ENCODE measurements at places on chromosomes 13 and 19.

GRCh38 chr19:42273407-42274064 lies 4.5 kb downstream of the CIC start:
- no peak for DNase-seq

GRCh38 chr19:39038098-39038497 lies 5.7 kb upstream of the FBXO27 start:
- no peak for DNase-seq

DNA sequence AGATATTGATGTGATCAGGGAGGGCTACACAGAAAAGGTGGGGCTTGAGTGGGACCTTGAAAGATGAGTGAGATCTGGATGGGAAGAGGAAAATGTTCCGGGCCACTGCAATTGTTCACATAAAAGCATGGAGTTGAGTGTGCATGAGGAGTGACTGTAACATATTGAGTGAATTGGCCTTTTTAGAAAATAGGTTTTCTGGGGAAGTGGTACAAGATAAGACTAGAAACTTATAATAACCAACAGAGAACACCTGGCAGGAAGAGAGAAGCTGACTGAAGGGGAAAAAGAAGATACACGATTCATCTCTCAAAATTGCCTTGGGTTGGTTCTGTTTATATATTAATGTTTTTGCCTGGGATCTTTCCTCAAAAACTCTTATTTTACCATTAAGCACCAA lies 32.2 kb downstream of the SLC10A2 start:
- no peak for DNase-seq

DNA sequence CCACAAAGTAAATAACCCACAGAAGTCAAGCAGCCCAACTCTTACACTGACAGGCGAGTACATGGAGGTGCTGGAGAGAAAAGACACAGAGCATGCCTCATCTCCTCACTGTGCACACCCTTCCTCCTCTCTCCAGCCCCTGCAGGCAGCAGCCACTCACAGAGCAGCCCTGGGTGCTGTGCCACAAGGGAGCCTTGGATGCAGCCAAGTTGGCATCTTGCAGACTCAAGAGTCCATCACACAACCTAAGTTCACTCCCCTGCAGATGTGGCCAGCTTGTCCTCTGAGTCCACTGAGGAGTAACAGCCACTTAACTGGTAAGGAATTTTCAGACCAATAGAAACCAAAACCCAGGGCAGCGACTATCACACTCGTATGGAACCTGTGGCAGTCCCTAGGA lies 47.4 kb downstream of the BRD4 start:
- no peak for DNase-seq

DNA sequence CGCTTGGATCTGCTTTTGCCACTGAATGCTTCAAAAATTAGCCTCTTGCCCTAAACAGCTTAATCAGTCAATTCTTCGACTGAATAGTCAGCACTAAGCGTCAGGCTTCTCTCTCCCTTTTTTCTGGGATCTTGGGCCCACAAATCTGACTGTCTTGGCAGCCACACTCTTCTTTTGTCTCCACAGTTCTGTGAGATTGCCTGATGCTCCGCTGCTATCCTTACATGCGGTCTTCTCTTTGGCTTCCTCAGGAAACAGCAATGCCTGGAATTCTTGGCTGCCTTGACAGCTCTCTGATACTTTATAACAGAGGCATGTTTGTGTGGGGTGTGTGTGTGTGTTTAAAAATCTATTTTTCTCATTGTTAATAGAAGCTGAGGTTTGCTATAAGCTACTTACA lies 32.6 kb downstream of the ERCC5 start:
- DNase-seq: no peak

GRCh38 chr19:40754611-40755247 lies 3.7 kb downstream of the SNRPA start:
- no peak for DNase-seq
